ENCODE measurements at places on chromosomes 2 and 18.
A peak's percentile ranks its signal among the peaks of the same experiment; 100 is the strongest.

DNA sequence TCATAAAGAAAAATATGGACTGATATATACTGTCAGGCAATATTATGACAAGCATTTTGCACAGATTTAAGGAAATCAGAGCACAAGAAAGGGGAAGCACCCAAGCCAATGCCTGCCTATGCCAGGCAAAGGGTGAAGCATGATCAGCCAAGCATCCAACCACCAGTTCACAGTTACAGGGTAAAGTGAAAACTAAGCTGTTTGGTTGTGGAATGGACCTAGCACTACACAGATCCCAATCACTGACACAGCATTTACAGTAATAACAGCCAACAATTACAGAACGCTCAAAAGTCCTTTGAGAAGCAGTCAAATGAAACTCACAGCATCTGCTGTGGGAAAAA lies 90.3 kb downstream of the SP3 start:
- ATAC-seq: peak; percentile 99

DNA sequence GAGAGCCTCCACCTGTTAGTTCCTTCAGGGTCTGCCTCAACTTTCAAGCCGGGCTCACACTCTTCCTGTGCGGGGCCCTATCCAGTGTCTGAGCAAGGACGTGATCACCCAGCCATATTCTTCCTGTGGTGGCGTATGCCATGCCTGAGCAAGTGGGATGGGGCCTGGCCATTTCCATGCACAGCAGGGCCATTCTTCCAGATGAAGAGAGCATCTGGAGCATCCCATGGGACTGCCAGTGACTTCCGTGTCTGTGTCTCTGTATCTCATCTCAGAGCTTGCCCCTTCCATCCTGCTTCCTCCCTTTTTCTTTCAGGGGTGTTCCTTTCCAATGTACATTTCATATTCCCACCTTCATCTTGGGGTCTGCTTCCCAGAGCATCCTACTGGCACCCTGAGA lies 20.2 kb downstream of the SCG2 start:
- ATAC-seq: no peak

DNA sequence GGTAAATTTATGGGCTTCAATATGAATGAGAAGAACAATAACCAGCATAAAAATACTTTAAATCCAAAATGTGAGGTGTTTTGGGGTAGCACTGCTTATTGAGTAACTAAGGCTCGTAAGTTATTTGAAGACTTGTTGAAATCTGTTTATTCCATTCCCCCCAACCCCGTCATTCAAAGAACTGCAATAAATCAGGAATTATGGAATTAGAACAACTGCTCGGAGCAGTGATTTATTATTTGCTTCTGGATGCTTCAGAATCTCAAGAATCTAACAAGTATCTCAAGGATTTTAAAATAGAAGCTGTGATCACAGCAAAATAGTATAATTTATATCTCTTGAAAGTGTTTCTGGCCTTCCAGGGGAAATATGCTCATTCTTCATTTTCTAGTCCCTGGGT lies 86.8 kb downstream of the EML6 start:
- ATAC-seq: no peak

DNA sequence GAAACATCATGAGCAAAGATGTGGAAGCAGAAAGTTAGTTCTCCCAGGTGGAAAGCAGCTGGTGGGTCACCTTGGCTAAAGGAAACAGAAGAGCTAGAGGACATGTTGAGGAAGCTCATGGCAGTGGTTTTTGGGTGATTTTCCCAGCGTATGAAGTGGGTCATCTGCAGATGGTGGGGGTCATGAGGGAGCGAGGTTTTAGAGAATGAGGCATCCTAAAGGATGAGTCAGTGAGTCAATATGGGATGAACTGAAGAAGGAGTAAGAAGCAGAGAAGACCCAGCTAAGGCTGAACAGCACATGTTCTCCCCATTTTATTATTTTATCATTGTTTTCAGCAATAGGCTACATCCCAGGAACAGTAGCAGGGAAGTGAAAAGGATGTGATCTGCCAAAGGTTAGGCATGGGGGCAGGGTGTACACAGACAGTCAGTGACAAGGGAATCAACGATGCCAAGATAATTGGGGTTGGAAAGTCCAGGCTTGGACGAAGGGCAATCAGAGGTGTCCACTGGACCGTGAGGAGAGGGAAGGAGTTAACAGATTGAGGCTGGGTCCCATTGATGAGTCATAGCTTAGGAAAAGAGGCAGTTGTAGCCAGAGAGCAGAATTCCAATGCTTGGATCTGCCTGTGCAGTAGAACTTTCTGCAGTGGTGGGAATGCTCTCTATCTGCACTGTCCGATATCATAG lies 289.3 kb upstream of the RAB12 start:
- ATAC-seq: no peak

DNA sequence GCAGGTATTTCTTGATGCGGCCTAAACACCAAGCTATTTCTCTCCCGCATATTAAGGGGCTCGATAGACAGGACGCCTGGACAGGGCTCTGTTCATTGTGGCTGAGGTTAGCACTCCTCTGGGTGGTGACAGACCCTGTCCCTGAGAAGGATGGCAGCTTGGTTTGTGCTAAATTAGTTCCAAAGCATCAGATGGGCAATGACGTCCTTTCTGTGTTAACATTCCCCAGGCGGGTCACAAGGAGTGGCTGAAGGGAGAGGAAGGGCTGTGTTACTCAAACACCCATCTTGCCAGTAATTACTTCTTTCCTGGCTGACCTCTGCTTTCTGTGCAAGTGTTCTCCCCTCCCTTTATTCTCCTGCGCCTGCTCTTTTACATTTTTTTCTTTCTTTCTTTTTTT lies 75.0 kb downstream of the TMEM247 start:
- ATAC-seq: no peak

DNA sequence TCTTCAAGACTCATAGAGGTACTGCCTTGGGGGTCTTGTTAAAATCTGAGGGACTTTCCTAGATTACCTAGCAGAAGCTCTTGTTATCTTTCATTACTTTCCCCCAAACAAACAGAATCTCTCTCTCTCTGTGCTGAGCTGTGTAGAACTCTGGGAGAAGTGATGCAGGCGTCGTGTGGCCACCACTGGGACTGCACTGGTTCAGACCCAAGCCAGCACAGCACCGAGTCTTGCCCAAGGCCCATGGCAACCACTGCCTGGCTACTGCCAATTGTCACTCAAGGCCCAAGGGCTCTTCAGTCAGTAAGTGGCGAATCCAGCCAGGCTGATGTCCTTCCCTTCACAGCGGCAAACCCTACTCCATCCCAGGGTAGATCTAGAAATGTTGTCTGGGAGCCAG lies 28.6 kb downstream of the PPP1R1C start:
- peak; percentile 57 for ATAC-seq

DNA sequence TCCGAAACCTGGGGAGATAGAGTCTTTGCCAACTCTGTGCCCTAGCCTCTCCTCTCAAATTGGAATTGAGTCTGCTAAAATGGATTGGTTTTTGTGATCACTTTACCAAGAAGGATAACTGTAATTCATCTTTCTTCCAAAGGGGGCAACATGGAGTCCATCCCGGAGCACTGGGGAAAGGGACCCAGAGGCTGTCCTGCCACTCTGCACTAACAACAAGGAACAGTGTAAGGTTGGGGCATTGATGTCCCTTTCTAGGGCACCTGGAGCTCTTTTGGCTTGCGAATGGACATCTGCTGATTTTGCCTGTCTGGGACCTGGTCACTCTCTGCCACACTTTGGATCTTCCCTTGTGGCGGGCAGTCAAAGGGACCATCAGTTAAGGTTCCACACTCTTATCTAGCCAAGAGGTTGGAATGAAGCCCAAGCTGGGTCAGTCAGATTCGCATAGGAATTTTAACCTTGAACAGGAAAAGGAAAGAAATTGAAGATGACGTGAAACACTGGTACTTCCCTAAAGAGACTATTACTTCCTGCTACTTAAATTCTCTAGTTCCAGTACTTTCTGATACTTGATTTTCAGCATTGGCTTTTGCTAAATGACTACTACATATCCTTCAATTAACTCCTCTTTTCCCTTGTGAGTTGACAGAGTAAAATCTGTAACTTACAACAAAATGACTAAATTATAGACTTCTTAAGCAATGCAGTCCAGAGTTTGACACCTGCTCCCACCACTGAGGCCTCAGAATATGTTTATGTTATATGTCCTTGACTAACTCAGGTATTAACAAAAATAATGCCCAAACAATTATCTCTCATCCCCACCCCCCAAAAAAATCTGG lies 64.7 kb upstream of the KLF7 start:
- ATAC-seq: no peak

GRCh38 chr2:106296182-106296815 lies 102.2 kb upstream of the UXS1 start:
- no peak for ATAC-seq

GRCh38 chr2:231671270-231672050 lies 36.9 kb upstream of the PTMA start:
- ATAC-seq: peak; percentile 75

DNA sequence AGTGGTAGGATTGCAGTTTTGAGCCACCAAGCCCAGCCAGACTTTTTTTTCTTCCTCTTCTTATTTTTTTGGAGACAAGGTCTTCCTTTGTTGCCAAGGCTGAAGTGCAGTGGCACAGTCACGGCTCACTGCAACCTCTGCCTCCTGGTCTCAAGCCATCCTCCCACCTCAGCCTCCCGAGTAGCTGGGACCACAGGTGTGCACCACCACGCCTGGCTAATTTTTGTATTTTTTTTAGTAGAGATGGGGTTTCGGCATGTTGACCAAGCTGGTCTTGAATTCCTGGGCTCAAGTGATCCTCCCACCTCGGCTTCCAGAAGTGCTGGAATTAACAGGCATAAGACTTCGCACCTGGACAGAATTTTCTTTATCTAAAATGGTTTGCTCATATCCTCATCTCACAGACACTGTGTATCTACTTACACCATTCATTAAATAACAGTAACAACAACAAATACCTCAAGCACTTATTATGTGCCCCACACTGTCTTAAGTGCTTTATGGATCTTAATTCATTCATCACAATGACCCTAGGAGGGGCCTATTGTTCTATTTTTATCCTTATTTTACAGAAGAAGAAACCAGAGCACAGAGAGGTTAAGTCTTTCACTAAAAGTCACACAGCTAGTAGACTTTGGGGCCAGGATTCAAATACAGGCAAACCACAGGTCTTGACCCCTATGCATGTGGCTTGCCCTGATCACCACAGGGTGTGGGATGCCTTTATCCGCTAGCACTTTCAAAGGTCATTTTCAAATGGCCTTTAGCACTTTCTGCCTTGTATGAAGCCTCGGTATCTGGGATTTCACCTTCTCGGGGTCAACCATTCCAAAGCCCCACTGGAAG lies 39.6 kb downstream of the MYCN start:
- no peak for ATAC-seq

- ATAC-seq: no peak
Observed at GRCh38 chr2:119996148-119996547, 16.7 kb upstream of the EPB41L5 start.

DNA sequence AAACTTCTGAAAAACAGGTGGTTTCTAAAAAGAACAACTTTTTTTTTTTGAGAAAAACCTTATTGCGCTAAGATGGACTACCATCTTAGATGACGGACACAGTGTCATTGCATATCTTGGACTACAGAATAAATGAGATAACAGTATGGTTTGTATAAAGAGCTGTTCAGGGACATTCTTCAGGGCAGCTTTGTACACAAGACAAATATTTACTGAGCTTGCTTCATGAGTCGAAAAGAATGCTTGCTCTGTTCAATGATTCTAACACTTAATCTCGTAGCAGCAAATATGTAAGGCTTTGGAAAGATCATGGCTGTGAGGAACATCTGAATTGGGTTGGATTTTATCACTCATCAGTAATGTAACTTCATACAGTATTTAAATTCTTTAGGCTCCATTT lies 282.5 kb upstream of the CWC22 start:
- no peak for ATAC-seq

- ATAC-seq: no peak
Observed at GRCh38 chr2:1548910-1549673, 135.8 kb downstream of the TPO start.

DNA sequence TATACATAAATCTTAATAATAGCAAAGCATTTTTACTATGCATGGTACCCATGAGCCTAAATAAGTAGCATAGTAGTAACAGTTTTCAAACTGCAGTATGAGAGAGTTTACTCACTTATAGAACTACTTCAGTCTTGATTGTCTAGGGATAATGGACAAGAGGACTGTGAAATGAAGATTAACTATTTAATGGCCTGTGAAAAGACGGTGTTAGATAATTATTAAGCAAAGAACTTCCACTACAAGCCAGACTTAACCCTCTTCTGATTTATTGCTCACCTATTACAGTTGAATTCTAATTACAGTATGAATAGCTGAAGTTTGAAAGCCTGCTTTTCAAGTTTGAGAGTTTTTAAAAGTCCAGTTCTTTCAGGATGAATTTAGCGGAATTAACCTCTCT lies 18.9 kb downstream of the PIK3C3 start:
- ATAC-seq: no peak

GRCh38 chr2:220104871-220105351 lies 477.5 kb downstream of the SLC4A3 start:
- ATAC-seq: no peak

- no peak for ATAC-seq
Observed at GRCh38 chr18:51236225-51236624, 38.7 kb upstream of the MEX3C start.

- ATAC-seq: no peak
Observed at GRCh38 chr2:232503809-232504323, 16.2 kb upstream of the ECEL1 start.

DNA sequence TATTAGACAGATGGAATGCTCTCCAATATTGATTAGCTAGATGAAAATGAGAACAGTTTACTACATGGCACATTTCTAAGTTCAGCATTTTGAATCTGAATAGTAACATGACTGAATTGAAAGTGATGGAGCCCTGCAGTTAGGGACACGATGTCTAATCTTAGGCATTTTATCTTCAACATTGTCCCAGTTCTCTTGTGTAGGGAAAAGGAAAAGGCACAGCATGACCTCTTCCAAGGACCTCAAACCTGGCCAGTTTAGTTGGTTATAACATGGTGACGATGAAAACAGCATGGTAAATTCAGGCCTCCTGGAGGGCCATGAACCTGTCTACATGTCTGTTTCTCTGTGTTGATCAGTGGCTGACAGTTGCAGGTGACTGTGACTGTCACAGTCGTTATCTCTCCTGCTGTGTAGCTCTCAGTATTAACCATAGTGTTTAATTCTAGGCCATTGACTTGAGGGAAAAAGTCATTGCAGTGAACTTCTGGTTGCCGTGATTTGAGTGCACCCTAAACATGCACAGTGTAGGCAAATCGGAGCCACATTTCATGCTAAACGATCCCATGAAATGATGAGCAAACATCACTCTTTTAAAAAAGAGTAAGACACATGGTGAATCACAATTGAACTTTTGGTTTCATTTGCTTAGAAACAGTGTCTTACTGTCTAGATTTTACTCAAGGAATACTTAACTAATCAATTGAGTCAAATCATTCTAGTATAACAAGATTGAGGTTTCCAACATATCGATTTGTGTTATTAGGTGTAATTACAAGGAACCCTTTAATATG lies 129.7 kb downstream of the PHLPP1 start:
- peak; percentile 48 for ATAC-seq

- no peak for ATAC-seq
Observed at GRCh38 chr2:239790721-239791120, 234.4 kb downstream of the NDUFA10 start.
